Cardiac ventricle fibroblast (primary cell): ENCODE measurements at places on chromosomes 5 and 9. TPM values are rescaled to one million over a fixed set of nuclear protein-coding genes. Genes with fewer than 3 reads are reported as not detected.

Gene DAB2IP
- total RNA-seq, result 4.7 and 5.8 TPM in 2 replicates

Gene INSYN2B
- 10.7 and 14.5 TPM in 2 replicates for total RNA-seq

Gene DRD1
- total RNA-seq, result not detected in 2 replicates

Gene SNCAIP
- 0.19 and 0.78 TPM in 2 replicates for total RNA-seq

Gene PCDHB5
- 1.1 and 2.2 TPM in 2 replicates for total RNA-seq

Gene ITGA1
- total RNA-seq, result 5.1 and 20.9 TPM in 2 replicates

Gene SHOC1
- total RNA-seq, result not detected in 2 replicates

Gene DDX4
- total RNA-seq, result not detected in 2 replicates

Gene NR6A1
- 0.50 and 2.8 TPM in 2 replicates for total RNA-seq

Gene PDLIM4
- 18.8 and 43.8 TPM in 2 replicates for total RNA-seq

Gene FOXD4L3
- total RNA-seq, result 0.34 TPM in 1 of 2 replicates, not detected in the other

Gene PCDHB13
- 1.4 and 1.7 TPM in 2 replicates for total RNA-seq

Gene NMUR2
- total RNA-seq, result not detected in 2 replicates

Gene FAM151B
- 1.9 and 2.9 TPM in 2 replicates for total RNA-seq

Gene TEK
- 1.2 TPM in 2 replicates for total RNA-seq

Gene NUDT12
- 7.8 TPM in 2 replicates for total RNA-seq

Gene TIMD4
- total RNA-seq, result not detected in 2 replicates

Gene INSL4
- not detected in 2 replicates for total RNA-seq

Gene BHMT2
- total RNA-seq, result 3.2 and 5.6 TPM in 2 replicates

Gene ADGRD2
- not detected in 2 replicates for total RNA-seq

Gene MAMDC4
- 0.37 and 0.78 TPM in 2 replicates for total RNA-seq

Gene RPL7A
- total RNA-seq, result 3,323 and 3,336 TPM in 2 replicates

Gene LCN12
- total RNA-seq, result not detected in 2 replicates

Gene EQTN
- not detected in 2 replicates for total RNA-seq

Gene NUTM2G
- not detected in 2 replicates for total RNA-seq

Gene THBS4
- 0.87 TPM in 1 of 2 replicates, not detected in the other for total RNA-seq

Gene JADE2
- 46.7 and 71.0 TPM in 2 replicates for total RNA-seq

Gene OTULINL
- total RNA-seq, result 0.06 TPM in 1 of 2 replicates, not detected in the other

Gene PDE6A
- not detected in 2 replicates for total RNA-seq

Gene PPWD1
- total RNA-seq, result 17.9 and 23.2 TPM in 2 replicates

Gene RABEPK
- total RNA-seq, result 17.7 and 22.5 TPM in 2 replicates

Gene RASEF
- total RNA-seq, result not detected in 2 replicates

Gene CDKN2B-AS1
- 1.2 and 3.1 TPM in 2 replicates for total RNA-seq

Gene CKMT2
- not detected in 2 replicates for total RNA-seq
